SK-N-MC (cell line): ENCODE measurements at places on chromosomes 2 and 18.

DNA sequence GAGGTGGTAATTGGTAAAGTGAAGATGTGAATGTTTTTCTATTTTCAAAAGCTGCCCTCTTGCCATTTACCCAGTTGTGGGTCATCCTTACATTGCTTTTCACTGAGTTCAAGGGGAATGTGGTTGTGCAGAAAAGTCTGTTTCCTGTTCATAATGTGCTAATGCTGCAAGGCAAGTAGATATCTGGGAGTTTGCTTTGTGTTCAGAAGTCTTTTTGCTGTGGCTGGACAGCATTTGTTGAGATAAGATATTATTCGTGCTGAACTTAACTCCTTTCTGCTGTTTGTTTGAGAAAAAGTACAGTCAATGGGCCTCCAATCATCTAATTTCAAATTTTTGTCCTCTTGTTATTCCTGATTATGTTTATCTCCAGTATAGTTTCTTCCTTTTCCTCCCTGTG, 263.2 kb downstream of the LTBP1 start:
- no peak for DNase-seq

DNA sequence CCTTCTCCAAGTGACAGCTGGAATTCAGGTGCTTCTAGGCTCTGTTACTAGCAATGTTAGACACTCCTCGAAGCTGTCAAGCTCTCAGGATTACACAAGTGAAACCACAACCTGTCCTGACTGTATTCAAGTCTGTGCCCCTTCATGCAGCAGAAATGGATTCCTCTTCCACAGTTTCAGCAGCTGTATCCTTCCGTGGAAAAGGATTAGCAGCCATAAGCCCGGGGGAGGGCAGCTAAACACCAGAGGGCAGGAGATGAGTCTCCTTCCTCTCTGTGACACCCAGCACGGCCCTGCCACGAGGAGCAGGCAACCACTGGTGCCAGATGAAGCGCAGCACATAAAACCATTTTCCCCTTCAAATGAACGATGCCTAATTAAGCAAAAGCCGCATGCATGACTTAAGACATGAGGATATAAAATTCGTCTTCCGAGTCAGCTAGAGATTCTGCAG, 1.2 kb downstream of the ST3GAL5 start:
- DNase-seq: no peak

GRCh38 chr18:62937065-62937464, 221.7 kb downstream of the PHLPP1 start:
- no peak for DNase-seq

DNA sequence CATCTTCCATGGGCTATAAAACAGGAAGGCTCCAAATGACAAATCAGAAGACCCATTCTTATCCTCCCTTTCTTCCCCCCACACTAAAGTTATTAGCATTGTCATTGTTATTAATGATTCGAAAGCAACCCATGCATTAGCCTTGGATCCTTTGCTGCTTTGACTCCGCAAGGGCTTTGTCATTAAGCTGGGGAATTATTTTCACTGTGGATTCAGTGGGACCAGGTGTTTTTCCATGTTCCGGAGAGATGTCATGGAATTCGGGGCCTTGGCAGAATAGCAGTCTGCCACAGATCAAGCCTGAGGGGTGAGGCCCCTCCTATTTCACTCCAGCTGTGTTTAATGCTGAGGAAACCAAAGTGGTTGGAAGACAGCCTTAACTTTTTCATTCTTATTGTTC, 357.1 kb downstream of the EN1 start:
- no peak for DNase-seq

GRCh38 chr2:190121971-190122370, 59.4 kb upstream of the MSTN start:
- DNase-seq: no peak
